ENCODE measurements at places on chromosomes 1 and 21.

GRCh38 chr1:168476588-168477385 lies 67.0 kb downstream of the XCL2 start:
- DNase-seq, result no peak

DNA sequence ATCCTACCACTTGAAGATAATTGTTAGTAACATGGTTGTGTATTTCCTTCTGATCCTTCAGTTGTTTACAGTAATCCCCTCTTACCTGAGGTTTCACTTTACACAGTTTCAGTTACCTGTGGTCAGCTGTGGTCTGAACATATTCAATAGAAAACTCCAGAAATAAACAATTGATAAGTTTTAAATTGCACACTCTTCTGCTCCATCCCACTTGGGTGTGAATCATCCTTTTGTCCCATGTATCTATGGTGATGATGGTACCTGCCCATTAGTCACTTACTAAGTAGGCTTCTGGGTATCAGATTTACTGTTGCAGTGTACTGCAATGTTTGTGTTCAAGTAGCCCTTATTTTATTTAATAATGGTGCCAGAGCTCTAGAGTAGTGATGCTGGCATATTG lies 62.5 kb downstream of the OSBPL9 start:
- no peak for DNase-seq

DNA sequence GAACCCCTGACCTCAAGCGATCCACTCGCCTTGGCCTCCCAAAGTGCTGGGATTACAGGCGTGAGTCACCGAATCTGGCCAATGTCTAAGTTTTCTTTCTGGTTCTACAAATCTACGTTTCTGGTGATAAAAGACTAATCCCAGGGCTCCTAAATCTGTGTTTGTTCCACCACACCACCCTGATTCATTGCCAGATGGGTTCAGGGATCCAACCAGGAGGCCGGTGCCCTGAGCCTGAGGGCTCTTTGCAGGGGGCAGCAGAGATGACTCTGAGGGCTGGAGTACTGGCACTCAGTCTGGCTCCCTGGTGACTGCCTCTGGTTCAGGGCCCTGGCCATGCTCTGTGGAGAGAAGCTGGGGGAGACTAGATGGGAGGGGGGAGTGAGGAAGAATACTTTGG lies 10.5 kb upstream of the OPRD1 start:
- no peak for DNase-seq

DNA sequence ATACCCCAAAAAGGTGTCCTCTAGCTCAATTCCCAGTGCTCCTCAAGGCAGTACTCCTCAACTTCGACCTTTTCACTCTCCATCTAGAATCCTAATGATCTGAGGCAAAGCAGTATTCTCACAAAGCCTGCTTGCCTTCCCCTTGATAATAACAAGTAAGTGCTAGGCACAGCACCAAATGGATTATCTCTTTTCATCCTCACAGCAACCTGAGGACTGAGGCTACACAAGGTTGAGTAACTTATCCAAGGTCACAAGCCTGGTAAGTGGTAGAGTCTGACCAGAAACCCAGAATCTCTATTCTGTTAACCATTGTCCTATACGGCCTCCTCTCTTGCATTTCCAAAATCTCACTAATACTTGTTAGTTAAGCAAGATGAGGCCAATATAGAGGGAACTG lies 5.1 kb downstream of the SYDE2 start:
- DNase-seq, result no peak

- DNase-seq, result no peak
Measured at GRCh38 chr1:173453982-173454381, 23.2 kb upstream of the PRDX6 start.

GRCh38 chr1:40739455-40740008 lies 44.1 kb upstream of the KCNQ4 start:
- DNase-seq, result no peak

DNA sequence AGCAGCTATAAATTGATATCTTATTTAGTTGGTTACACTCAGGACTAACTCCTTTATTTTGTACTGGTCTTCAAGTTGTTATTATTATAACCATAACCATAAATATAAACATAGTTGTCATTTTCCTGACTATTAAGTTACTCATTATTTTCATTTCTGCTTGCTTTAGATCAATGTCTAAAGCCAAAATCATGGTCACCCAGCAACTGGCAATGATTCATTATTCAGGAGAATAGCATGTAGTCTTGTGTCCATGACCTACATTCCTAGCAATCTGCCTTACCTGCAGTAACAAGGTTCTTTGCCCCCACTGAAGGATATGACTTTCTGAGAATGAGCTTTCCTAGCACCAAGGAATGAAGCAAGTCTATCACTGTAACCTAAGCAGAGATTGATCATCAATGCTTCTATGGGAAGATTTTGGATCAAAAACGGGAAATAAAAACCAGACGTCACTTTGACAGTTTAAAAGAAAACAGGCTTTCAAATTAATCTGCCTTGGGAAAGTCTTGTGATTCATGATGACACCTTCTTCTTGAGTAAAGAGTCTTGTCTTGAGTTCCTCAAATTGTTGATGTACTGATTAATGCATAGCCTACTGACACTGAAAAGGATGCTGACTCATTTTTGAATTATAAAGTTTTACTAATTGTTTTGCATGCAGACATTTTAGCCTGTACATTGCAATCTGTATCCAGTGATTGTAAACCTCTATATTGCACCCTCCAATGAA lies 203.3 kb upstream of the IVNS1ABP start:
- no peak for DNase-seq

DNA sequence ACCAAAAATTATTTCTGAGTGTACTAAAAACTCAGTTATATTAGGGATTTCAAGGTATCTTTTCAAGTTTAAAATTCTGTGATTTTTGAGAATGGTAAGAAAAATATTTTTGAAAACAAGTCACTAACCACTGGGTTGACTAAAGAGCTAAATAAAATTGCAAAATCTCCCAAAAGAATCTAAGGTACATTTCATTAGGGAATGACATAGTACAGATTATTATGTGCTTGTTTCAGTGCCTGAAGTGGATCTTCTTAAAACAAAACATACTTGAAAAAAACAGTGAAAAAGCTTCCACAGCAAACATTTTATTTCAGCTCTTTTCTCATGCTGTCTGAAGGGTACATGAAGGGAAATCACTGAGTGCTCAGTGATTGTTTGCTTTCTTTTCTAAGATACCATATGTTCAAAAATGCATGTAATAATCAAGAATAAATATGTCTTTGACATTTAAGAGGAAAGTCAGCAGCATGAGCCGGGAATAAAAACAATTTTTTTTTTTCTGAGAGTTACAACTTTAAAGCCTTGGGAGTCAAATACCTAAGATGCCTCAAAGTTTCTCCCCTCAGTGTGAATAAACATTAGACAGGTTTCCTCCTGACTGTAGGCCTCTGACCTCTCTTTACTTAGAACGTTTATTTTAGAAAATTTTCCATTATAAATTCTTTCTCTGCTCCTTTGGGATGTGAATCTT lies 200.7 kb downstream of the KCNT2 start:
- no peak for DNase-seq

- no peak for DNase-seq
Measured at GRCh38 chr1:205013683-205014367, 29.2 kb upstream of the CNTN2 start.

DNA sequence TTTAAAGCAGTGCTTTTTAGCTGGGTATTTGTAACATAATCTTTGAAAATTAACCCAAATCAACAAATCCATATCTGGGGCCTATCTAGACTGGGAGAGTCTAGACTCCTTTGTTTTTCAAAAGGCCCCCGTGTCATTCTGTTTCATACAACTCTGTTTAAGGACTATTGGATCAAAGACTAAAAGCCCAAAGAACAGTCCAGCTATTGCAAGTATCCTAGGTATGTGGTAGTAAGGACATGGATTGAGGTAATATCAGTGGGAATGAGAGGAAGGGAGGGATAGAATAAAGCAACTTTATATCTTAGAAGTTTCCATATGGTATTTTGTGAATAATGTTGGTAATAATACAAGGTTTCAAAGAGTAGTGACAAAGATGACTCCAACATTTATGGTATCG lies 18.2 kb downstream of the KIF1B start:
- DNase-seq, result no peak

DNA sequence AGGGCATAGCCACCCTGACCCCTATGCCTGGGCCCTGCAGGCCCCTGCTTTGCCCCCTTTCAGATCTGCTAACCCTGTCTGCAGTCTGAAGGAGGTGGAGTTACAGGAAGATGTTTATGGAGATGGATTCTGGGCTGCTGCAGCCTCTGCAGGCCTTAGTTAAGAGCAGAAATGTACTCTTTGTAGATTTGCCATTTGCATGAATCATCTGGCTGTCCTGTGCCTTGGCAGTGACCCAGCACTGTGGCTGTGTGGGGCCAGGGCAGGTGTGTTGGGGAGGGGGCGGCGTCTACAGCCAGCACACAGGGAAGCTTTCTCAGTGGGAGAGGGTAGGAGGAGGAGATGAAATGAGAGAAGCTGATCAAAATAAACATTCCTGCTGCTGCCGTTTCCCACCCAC lies 867.3 kb downstream of the PLA2G4A start:
- DNase-seq, result no peak

DNA sequence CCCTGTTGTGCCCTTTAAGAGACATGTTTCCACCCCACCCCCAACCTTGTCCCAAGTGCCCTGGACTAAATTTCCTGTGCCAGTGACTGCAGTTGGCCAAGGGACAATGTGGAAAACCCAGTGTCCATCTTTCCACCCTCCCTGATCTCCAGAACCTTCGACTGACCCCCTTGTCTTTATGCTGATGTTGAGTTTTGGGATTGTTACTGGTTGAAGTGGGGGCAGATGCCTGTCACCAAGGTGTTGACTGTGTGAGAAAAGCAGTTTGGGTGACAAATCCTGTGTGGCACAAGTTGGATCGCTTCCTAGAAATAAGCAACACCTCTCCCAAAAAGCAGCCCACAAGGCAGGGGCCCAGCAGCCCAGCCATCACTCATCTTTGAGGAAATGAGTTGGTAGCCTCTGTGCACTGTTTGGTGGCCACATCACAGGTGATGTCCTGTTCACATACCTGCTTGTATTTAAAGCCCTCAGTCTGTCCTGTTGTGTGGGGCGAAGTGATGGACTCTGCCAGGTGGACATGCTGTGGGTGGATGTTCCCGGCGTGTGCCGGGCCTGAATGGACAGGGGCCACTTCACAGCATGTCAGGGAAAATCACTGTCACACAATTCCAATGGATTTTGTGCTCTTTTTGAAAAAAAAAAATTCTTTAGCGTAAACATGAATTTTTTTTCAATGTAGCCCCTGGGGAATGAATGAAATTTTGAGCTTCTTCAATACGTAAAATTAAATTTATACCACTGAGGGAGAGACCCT lies 6.6 kb upstream of the MIIP start:
- DNase-seq, result no peak

GRCh38 chr21:41691205-41692184 lies 75.4 kb downstream of the RIPK4 start:
- no peak for DNase-seq

GRCh38 chr1:181326348-181326747 lies 157.0 kb upstream of the CACNA1E start:
- DNase-seq, result no peak

GRCh38 chr1:23585321-23586022 lies 26.2 kb upstream of the ID3 start:
- no peak for DNase-seq

DNA sequence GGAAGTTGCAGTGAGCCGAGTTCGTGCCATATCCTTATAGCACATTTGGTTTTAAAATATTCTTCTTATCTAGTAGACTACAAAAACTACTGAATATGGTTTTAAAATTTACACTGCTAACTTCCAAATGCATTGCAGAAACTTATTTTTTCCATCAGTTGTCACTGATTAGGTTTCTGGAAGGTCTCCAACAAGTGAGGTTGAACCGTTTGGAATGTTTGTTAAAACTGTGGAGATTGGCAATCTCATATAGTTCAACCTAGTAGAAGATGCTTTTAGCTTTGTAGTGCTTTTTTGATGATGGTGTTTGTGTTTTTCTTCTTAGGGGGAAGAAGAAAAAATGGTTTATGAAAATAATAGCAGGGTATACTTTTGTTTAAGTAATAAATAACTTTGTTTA lies 12.9 kb downstream of the CENPF start:
- no peak for DNase-seq

DNA sequence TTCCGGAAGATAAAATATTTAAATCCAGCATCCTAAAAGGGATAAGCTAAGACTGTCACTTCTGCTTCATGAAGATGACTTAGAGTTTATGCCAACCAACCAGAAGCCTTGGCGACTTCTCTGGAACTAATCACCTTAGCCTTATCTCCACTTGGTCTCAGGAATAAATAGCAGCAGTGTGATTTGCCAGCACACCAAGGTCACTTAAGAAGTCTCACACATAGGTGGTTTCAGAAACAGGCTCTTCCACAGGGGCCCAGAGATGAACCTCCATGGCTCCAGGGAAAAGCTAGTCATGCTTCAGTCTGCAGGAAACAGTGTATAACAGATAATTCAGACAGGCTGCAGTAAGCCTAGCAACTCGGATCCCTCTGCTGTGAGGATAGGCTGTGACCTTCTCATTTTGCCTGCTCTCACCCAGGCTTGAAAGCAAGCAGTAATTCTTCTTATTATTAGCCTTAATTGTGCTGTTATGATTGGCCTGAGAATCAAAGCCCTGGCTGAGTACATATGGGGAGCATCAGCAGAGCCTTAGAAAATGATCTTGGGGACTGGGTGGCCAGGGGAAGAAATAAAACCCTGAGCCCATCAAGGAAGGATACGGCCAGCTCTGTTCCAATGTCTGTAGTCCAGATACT lies 84.7 kb downstream of the WLS start:
- no peak for DNase-seq

GRCh38 chr1:221517961-221518360 lies 223.9 kb downstream of the DUSP10 start:
- no peak for DNase-seq

DNA sequence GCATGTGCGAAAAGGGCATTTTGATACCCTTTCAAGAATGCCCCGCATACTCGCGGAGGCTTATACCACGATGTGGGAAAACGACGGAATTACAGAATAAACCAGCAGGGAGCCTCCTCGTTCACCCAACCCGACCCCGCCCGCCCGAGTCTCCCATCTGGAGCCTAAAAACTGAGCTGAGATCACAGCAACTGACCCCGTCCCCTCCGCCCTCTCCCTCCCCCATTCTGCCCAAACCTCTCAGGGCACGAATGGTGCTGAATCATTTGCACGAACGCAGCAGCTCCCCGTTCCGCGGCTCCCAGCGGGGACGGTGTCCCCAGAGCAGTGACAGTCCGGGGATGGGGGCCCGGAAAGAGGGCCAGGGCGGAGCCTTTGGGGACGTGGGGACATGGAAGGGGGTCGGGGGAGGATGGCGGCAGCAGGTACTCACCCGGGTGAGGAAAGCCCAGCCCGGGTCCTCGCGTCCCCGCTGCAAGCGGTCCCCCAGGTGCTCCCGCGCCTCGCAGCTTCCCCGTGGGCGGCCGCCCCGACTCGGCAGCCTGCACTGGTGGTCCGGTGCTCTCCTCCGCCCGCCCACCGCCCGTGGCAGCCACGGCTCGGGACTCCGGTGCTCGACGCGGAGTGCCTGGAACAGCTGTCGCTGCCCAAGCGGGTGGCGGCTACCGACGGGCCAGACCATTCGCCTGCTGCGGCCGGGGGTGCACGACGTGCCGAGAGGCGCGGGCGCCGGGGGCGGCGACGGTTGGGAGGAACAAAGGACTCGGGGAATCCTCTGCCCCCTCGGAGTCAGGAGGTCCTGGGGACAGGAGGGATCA lies at the start of gene TTLL7:
TSS of gene TTLL7 (minus strand) at position 635 of the 818 bp plus-strand sequence. CDS start 46,921 bp downstream, outside the sequence.
- DNase-seq, result peak; percentile 31

Data from activated CD4-positive, alpha-beta T cell treated with anti-CD3 and anti-CD28 coated beads, Interleukin-2, amount 50 U/mL, for 1 hour (primary cell).